ENCODE measurements at places on chromosomes 4 and X. TPM values are rescaled to one million over a fixed set of nuclear protein-coding genes. Genes with fewer than 3 reads are reported as not detected.

The CFAP99 gene
- total RNA-seq = not detected

The CHIC1 gene
- total RNA-seq = 3.0 TPM

The PAGE2 gene
- not detected for total RNA-seq

The GRIA2 gene
- total RNA-seq = not detected

The PLXNB3 gene
- 5.0 TPM for total RNA-seq

The NDNF gene
- total RNA-seq = 1.0 TPM

The SLC16A2 gene
- total RNA-seq = 3.2 TPM

The KCND1 gene
- not detected for total RNA-seq

The SASH3 gene
- 2.5 TPM for total RNA-seq

The C4orf51 gene
- total RNA-seq = not detected

The APELA gene
- not detected for total RNA-seq

The HELT gene
- not detected for total RNA-seq

The NXF2B gene
- total RNA-seq = not detected

The PABPC1L2A gene
- total RNA-seq = not detected

The RHOH gene
- 0.79 TPM for total RNA-seq

DNA sequence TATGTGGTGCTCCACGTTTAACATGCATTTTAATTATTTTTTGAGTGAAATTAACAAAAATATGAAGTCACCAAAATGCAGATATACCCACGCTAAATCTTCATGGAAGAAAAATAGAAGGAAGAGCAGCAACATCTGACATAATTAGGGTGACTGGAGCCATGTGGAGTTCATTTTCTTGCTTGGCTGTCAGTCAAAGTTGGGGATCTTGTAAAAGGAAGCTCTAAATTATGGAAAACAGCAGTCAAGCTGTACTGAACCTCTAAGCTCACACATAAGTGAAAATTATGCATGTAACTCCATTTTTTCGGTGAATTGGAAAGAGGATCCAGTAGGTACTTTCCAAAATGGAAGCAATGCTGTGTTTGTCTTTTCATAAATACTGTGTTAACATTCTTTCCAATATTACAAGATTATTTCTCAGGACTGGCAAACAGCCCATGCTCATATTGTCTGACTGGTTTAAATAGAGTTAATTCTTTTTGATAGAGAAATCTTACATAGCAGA, 9.7 kb upstream of the PDGFC start:
- DNase-seq = no peak

DNA sequence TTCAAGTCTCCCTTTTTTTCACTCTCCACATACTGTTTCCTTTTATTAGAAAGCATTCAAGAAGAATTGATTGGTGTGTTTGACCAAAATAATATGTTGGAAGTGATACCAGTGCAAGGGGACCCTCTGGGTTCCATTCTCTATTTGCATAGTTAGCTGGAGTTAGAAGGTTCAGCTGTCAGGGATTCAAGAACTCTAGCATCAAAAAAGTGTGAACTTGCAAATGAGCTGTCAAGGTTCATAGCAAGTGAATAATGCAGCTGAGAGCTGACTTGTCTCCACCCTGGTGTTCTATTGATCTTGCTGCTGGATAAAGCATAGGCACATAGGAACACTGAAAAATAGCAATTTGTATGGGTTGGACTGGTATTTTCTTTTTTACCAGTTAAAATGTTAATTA, 73.2 kb downstream of the SORBS2 start:
- DNase-seq = no peak

- DNase-seq = no peak
These were observed 336.3 kb upstream of the BMP3 start for GRCh38 chr4:80694171-80694570.

DNA sequence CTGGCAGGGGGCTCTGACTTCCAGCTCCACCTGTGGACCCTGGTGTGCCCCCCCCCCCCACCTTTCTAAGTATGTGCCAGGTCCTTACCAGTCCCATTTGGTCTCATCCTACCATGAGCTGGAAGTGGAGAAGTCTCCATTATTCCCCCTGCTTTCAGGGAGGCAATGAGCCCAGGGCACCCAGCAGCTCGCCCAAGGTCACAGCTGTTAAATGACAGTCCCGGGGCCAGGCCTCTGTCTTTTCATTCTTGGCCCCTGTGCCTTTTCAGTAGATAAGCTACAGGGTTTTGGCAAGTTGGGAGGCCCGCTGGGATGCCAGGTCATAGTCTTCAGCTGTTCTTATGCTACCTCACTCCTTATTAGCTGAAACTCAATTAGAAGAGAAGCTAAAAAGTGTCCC, 249.1 kb downstream of the EVC2 start:
- no peak for DNase-seq

- no peak for DNase-seq
These were observed 104.9 kb downstream of the ALPK1 start for GRCh38 chr4:112402098-112402497.

DNA sequence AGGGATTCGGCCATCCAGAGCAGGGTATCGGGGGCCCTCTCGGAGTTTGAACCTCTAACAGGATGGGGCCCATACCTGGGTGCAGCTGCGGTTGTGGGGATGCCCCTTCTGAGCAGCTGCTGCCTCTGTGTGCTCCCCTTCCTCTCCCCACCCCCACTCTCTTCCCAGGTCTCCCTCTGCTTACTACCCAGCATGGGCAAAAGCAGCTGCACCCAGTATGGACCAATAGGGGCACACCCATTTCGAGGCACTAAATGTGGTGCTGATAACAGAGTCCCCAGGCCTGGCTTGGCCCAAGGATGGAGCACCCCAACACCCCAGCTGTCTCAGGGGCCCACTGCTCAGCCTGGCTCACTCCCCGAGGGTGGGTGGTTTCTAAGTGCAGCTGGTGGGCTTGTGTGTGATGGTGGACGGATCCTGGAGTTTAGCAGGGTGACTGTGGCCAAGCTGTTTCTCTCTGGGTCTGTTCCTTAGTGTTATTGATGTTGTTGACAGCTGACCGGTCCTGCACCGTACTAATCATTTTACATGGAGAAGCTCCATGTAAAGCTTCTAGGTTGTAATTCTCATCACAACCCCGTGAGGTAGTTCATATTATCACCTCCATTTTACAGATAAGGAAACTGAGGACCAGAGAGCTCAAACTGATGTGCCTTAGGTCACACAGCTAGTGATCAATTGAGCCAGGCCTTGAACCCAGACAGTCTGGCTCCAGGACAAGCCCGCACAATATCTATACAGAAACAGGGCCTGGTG, 13.1 kb upstream of the KIAA0232 start:
- no peak for DNase-seq

GRCh38 chr4:122762966-122763716, 30.6 kb downstream of the BBS12 start:
- DNase-seq = no peak

GRCh38 chr4:148151806-148152205, 290.4 kb downstream of the NR3C2 start:
- DNase-seq = no peak

DNA sequence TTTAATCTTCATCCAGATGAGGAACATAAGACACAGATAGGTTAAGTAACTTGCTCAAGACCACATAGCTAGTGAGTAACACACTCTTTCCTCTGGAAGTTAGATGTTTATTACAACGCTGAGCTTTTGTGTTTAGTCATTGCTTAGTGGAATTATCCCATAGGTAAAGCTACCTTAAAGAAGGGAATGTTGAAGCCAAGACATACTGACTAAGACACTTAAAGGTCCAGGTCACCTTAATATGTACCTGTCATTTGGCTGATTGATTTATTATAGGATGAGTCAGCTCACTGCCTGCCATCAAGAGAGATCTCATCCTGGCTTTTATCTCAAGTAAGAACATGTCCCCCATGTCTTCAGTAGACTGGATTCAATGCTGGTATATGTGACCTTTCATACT, 53.4 kb downstream of the KDR start:
- DNase-seq = no peak

DNA sequence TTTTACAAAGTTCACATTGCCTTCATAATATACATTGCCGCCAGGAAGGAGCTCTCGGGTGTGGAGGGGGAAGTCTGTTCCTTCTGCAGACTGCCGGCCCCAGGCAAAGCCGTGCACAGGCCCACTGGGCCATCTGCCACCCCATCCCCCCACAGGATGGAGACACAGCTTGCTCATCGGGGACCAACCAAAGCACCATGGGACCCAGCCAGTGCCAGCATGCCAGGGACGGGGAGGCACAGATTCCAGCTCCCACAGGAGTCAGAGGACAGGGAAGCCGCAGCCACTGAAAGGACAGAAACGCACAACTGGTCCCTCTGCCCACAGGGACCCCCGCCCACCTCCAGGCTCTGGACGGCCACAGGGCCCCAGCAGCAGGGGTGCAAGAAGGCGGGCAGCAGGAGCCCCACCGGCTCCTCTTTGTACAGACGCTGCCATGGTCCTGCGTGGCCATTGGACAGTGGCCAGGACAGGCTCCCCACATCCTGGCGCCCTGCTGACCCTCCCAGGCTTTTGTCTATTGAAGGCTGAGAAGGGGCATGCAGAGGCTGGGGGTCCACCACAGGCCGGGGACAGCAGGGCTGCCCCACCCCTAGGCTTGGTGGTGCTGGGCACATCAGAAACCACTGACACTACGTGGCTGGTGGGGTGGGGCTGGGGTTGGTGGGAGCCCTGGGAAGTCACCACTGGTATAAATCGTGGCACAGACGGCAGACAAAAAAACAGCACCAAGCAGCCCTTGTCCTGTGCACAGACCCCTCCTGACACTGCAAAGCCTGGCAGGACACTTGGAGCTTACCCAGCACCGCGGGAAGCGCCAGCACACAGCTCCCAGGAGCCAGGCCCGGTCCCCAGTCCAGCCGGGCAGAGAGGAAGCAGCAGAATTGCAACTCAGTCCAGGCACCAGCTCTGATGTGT, 89.0 kb downstream of the FAM53A start:
- DNase-seq = no peak

DNA sequence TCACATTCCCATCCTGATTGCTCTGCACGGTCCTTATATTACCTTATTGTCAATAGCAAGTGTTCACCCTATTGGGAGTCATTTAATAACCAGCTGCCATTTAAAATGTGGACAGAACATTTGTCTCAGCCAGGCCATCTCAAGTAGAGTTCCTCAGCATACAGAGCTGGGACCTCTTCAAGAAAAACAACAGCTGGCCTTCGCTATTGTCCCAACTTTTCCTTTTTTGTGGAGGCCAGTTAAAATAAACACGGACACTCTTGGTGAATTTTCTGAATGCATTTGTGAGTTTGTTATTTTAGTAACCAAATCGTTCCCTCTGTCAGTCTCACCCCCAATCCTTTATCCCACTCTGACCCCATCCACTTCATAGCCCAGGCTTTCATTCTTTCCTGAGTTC, 395.3 kb upstream of the PITX2 start:
- DNase-seq = no peak

DNA sequence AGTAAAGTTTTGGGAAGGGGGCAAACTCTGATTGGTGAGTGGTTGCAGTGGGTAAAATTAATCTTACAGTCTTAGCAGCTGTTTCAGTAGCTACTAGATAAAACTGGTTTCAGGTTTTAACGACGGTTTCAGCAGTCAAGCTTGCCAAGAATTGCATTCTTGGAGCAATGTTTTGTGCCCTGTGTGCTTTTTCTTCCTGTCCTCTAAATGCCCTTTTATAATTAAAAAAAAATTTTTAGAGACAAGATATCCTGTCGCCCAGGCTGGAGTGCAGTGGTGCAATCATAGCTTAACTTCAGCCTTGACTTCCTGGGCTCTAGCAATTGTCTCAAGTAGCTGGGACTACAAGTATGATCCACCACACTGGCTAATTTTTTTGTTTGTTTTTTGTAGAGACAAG, 6.3 kb upstream of the PPEF2 start:
- no peak for DNase-seq

GRCh38 chr4:114368751-114369150, 229.9 kb upstream of the UGT8 start:
- no peak for DNase-seq

GRCh38 chr4:80216100-80216761, 18.9 kb downstream of the PRDM8 start:
- no peak for DNase-seq

DNA sequence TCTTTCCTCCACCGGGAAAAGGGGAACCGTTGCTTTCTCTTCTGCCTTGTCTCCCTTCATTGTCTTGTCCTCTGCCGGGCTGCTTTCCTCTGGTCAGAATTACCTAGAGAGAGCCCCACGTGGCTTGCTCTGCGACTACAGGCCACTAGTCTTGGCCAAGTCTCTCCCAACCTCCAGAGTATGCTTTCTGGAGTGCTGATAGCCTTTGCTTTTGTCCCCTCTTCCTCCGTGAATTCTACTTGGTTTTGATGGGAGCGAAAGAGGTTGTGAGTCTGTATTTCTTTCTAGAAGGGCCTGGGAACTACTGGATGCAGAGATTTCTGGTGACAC, 5.3 kb upstream of the POU4F2 start:
- no peak for DNase-seq

GRCh38 chr4:189294574-189294973, 646.1 kb upstream of the FRG1 start:
- no peak for DNase-seq

- no peak for DNase-seq
These were observed 6.0 kb upstream of the SPCS3 start for GRCh38 chr4:176313596-176314336.

- no peak for DNase-seq
These were observed 16.3 kb downstream of the CPZ start for GRCh38 chr4:8608714-8609391.

GRCh38 chr4:177023951-177024350, 231.2 kb upstream of the VEGFC start:
- no peak for DNase-seq

DNA sequence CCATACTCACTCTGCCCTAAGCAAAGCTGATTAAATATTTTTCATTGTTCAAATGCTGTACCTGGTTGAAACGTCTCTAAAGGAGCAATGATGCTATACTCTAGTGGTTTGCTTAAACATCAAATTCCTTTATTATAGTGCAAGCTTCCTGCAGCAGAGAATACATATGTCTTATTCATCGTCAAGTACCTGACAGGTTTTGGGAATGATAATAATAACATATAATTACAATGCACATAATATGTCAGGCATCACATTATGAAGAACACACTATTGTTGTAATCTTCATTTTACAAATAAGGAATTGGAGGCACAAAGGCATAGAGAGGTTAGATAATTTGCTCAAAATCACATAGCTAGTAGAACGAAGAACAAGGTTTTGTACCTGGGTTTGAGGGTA, 151.6 kb downstream of the GRIA2 start:
- no peak for DNase-seq

DNA sequence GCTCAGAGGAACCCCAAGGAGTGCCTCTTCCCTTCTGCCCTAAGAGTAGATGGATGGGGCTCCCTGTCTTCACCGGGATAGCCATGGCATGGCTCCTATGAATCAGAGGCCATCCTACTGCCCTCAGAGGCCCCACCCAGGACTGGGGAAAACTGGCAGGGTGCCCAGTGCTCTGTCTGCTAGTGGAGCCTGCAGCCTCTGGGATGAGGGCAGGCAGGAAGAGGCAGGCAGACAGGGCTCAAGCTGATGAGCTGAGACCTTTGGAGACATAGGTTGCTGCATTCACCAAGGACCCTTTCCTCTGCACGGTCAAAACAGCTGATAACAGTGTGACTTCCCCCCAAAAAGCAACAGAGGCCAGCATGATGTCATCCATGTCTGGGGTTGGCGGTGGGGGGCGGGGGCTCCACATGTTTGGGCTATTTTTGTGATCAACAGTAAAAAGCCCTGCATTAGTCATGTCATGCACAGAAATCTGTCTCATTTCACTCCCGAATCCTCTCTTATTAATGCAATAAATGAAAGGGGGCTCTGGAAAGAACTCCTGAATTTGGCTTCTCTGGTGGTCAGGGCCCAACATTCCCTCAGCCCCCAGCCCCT, 207.6 kb upstream of the MAMLD1 start:
- no peak for DNase-seq

- DNase-seq = no peak
These were observed 535.1 kb downstream of the FAT4 start for GRCh38 chr4:125849869-125850268.

Measured in esophagus squamous epithelium (tissue), 5 donors.